ENCODE measurements at places on chromosomes 5 and 9.

DNA sequence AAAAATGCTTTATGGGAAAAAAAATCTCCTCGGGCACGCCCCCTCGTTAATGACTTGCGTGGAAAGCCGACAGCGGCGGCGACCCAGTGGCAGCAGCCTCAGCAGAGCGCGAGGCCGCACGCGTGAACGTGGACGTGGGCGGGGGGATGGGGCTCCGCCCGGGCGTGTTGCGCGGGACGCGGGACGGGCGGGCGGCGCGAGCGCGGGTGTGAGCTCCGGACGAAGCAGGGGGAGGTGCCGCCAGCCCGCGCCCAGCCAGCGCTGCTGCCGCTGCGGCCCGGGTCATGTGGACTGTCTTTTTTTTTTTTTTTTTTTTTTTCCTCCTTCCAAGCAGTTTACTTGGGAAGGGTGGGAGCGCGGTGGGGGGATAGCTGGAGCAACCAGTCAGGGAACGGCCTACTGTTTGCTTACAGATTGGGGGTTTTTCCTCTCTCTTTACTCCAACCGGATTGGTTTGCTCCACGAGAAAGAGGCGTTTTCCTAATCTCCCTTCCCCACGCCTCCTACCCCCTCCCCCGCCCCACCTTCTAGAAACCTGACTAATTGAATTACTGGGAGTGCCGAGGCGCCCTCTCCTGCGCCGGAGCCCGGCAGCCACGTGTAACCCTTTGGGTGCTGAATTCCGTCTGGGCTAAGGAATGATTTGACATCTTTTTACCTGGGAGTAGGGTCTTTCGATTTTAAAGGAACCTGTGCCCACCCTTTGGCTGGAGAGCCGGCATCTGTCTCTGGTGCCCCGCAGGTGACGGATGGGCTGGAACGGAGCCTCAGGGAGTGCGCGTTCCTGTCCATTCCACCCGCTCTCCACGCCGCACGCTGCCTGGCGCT, 1.7 kb upstream of the EFNA5 start:
- DNase-seq: peak; percentile 61

DNA sequence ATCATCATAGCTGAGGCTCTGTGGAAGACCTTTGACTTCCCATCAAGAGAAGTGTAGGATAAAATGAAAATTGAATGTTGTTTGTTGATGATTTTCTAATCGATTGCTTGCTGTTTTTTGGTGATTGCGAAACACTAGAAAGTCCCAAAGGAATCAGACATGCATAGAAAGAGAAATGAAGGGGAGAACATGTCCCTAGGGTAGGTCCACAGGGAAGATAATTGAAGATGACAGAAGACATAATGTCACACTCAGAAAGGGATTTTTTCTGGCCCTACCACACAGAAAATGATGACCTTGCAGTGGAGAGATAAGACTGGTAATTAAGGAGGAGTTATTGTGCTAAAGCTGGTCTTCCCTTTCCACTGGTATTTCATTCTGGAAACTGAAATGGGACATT, 62.8 kb downstream of the INSYN2B start:
- no peak for DNase-seq

- DNase-seq: no peak
These were observed 53.7 kb upstream of the SMIM32 start for GRCh38 chr5:136246632-136247031.

- no peak for DNase-seq
These were observed 1068.6 kb downstream of the TAF11L14 start for GRCh38 chr5:18702821-18703220.

DNA sequence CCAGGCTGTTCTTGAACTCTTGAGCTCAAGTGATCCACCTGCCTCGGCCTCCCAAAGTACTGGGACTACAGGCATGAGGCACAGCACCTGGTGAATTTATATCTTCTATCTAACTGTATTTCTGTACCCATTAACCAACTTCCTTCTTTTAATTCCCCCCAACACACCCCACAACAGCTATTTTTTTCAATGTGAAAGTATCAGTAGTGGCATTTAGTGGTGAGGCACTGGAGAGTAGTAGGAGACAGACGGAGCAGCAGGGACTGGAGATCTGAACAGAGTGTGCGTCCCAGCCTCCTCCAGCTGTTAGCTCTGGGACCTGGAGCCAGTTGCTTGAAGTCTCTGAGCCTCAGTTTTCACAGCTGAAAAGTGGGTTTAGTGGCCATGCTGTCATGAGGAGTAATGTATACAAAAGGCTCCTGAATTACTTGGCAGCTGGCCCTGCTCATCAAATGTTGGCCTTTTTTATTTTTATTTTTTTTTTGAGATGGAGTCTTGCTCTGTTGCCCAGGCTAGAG, 11.0 kb upstream of the EEIG1 start:
- no peak for DNase-seq

DNA sequence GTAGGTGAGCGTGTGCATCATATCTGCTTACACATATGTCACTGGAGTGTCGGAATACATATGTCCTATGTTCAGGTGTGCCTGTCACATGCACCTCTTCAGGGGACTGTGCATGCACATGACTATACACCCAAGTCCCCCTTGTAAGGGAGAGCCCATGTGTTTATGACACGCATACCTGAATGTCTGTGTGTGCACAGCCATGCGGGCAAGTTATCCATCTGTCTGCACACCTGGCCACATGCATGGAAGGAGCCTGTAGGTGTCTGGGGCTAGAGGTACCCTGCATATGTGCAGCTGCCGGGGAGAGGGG, 622 bp upstream of the RGS14 start:
- DNase-seq: no peak

GRCh38 chr9:110095776-110096175, 112.2 kb downstream of the C9orf152 start:
- no peak for DNase-seq

- no peak for DNase-seq
These were observed 10.6 kb upstream of the ANGPTL2 start for GRCh38 chr9:127132921-127133647.

DNA sequence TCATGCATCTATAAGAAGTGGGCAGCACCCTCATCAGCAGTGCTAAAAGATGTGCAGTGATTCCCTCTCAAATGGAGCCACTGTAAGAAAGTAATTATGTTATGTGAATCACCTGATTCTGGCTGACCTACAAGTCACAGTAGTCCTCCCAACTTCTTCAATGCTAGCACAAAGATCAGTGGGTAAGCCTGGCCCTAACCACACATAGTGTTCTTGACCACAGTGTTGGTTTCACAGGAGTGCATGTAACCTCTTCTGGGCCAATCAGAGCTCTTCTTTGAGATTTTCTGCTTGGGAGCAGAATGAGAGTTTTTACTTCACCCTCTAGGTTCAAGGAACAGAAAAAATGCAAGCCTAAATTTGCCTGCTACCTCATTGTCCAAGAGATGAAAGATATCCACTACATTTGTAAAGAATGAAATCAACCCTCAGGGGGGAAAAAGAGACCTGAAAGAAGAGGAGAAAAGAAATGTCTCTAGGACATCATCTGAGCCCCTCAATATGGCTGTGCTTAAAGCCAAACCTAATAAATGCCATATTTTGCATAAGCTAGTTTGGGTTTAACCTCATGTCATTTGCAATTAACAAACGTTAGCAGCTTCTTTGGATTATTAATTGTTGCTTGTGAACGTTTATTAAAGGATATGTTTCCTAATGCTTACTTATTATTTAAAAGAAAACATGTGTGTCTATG, 65.3 kb upstream of the ADRB2 start:
- no peak for DNase-seq

GRCh38 chr5:93161661-93162654, 419.1 kb downstream of the NR2F1-AS1 start:
- DNase-seq: no peak

Measured in tibial nerve (tissue), 4 donors.